ENCODE measurements at places on chromosomes 2 and 18.

DNA sequence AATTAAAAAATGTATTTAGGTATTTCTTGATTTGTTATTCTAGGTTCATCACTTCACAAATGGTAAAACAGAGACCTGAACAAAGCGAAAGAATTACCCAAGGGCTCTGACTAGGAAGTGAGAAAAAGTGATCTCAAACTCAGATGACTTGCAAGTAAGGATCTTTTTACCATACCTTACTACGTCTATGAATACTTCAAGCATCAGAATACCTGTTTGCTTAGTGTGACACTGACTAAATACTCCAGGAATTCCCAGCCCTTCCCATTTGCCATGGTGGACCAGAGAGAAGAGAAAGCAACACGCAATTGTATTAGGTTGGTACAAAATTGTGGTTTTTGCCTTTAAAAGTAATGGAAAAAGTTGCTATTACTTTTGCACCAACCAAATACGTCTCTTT lies 35.8 kb upstream of the FIGN start:
- DNase-seq, result no peak

DNA sequence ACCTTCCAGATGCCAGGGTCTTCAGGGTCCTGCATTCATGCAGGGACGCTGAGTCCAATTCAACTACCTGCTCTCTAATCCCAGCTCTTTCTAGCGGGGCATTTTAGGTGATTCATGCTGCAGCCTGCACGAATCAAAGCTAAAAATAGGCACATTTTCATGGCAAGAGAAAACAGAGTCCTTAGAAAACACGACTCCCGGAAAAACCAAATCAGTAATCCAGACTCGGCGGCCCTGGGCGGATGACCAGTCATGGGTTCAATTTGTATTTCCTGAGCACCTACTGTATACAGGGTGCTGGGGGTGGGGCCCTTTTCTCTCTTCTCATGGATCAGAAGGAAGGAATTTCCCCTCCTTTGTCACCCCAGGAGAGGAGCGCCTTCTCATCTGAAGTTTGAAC lies 64.4 kb downstream of the LONRF2 start:
- no peak for DNase-seq

GRCh38 chr2:237704501-237705434 lies 77.4 kb downstream of the LRRFIP1 start:
- peak; percentile 20 for DNase-seq

GRCh38 chr2:182854375-182855105 lies 11.9 kb downstream of the FRZB start:
- no peak for DNase-seq

DNA sequence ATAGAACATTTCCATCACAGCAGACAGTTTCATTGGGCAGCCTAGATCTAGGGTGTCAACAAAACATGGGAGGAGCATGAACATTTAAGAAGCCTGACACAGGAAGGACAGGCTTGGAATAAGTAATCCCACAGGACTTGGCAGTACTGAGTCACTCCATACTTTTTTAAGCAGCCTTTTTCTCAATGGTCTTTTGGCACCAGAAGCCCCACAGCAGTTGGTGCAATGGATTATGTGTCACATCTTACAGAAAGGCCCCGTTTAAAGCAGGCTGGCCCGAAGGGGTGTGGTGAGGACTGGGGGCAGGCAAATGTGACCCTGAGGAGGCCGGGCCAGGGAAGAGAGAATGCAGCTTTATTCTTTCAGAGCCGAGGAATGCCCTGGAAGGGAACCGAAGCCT lies 26.6 kb downstream of the SPTBN1 start:
- no peak for DNase-seq

DNA sequence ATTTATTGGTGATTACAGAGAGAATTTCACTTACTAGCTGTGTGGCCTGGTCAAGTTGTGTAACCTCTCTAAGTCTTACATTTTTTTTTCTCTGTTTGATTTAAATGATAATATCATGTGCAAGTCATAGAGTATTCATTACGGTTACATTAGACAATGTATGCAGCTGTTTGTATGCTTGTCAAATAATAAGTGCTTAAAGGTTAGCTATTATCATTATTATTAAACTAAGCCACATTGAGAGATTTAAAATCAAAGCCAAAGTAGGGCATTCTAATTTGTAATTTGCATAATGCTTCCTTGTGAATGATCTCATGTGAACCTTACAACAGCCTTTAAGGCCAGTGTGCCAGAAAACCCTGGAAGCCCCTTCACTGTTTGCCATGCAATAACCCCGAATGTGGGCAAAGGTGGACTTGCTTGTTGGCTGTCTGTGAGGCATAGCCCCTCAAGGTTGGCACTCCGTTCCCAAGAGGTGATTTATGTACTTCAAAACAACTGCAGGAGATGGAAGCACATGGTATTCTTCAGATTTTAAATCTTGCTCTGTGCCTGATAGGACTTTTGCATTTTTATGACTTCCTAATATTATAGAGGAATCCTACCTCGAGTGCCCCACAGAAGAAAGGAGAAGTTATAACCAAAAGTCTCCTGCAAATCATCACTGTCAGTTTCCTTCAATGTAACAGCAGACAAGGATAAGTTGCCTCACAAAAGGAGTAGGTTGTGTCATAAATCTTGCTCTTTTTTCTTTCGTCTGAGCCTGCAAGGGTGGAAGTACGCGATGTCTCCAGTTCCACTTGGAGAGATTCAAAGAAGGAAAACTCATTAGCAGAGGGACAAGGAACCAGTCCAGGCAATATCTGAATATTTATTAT lies 272.0 kb downstream of the TGIF1 start:
- no peak for DNase-seq

- no peak for DNase-seq
These were observed 235.6 kb downstream of the NEDD4L start for GRCh38 chr18:58279504-58280175.
